ENCODE measurements at places on chromosomes 7 and 10. TPM values are rescaled to one million over a fixed set of nuclear protein-coding genes. Genes with fewer than 3 reads are reported as not detected.

- H3K27me3 ChIP-seq: peaks cover 40% of the 10 kb centered on the region
- H3K4me1 ChIP-seq: no peaks in the 10 kb centered on the region
- no peaks in the 10 kb centered on the region for H3K36me3 ChIP-seq
- no peak for DNase-seq
- H3K4me3 ChIP-seq: no peak overlapping the region
Measured at GRCh38 chr10:122083478-122084025, 94.6 kb downstream of the TACC2 start.

- no peak within 1 kb of the TSS for H3K4me3 ChIP-seq
- no peak within 1 kb of the TSS for H3K27ac ChIP-seq
- H3K36me3 ChIP-seq: no peaks in the 10 kb centered on the region
- peaks cover 23% of the 10 kb centered on the region for H3K4me1 ChIP-seq
- H3K27me3 ChIP-seq: peaks cover 72% of the 10 kb centered on the region
Measured at GRCh38 chr10:123135415-123136141, at the start of gene HMX3. Gene HMX3 (plus strand): TSS chr10:123135970. CDS start chr10:123136051, 81 bp downstream.

DNA sequence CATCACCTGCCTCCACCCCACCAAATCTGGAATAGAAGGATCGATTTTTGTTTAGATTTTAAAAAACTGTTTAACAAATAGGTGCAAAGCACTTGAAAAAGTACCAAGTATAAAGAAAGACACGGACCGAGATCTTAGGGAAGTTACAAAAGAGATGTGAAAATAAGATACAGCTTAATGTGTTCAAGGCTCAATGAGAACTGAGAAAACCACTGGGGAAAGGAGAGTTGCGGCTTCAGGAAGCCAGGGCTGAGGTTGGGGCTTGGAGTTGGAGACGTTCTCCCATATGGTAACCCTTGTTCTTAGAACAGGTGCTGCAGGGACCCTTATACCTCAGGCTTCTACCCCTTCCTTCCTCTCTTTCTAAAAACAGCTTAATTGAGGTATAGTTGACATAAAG is 140.2 kb downstream of the FANK1 start:
- no peak overlapping the region for H3K27ac ChIP-seq
- peaks cover 15% of the 10 kb centered on the region for H3K36me3 ChIP-seq
- no peaks in the 10 kb centered on the region for H3K4me1 ChIP-seq
- H3K27me3 ChIP-seq: no peaks in the 10 kb centered on the region
- no peak for DNase-seq

- no peaks in the 10 kb centered on the region for H3K36me3 ChIP-seq
- no peaks in the 10 kb centered on the region for H3K27me3 ChIP-seq
- no peak for DNase-seq
- H3K4me1 ChIP-seq: peaks cover 47% of the 10 kb centered on the region
Measured at GRCh38 chr7:128710481-128710880, 28.7 kb upstream of the CALU start.

DNA sequence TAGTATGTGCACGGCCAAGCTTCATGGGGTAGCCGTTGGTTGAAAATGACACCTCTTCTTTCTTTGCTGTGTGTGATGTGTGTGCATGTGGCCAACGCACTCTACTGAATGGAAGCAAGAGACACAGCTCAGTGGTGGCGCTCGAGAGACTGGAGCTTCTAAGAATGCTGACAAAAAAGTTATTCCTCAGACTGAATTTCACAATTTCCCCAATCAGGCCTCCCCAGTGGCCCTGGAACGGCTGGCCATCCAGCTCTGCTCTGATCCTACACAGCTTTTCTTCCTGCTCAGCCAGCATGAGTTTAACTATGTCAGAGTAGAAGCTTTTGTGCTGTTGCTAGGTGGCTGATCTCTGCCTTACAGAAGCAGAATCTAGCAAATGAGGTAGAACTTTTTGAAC is 186.7 kb upstream of the PLXDC2 start:
- no peak for DNase-seq
- no peak overlapping the region for H3K27ac ChIP-seq
- H3K4me1 ChIP-seq: peaks cover 14% of the 10 kb centered on the region
- no peak overlapping the region for H3K4me3 ChIP-seq
- H3K27me3 ChIP-seq: no peaks in the 10 kb centered on the region

GRCh38 chr7:105721571-105722104 is 140.3 kb upstream of the EFCAB10 start:
- no peaks in the 10 kb centered on the region for H3K27me3 ChIP-seq
- H3K4me1 ChIP-seq: peaks cover 6% of the 10 kb centered on the region
- no peak overlapping the region for H3K4me3 ChIP-seq

- H3K27me3 ChIP-seq: peaks cover 34% of the 10 kb centered on the region
- H3K4me3 ChIP-seq: no peak overlapping the region
- no peak overlapping the region for H3K27ac ChIP-seq
- no peak for DNase-seq
- no peaks in the 10 kb centered on the region for H3K4me1 ChIP-seq
- H3K36me3 ChIP-seq: no peaks in the 10 kb centered on the region
Measured at GRCh38 chr10:97937928-97938327, 88.3 kb downstream of the GOLGA7B start.

DNA sequence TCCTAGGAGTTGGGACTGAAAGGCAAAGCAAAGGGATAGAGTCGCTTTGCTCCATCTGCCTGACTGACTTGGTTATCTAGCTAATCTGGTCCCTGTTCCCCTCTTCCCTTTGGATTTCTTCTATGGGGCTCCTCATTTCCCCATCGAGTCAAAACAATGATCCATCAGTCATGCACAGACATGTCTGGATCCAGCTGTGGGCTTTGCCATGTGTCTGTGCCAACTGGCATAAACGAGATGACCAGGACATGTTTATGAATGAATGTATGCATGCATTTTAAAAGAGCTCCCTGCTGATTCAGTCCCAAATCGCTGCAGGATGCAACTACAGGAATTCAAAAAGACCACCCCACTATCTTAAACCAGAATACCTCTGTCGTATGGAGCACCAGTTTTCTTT is 122.0 kb downstream of the ARL4A start:
- no peak overlapping the region for H3K4me3 ChIP-seq
- H3K4me1 ChIP-seq: no peaks in the 10 kb centered on the region
- no peak for DNase-seq
- peaks cover 2% of the 10 kb centered on the region for H3K27me3 ChIP-seq
- no peak overlapping the region for H3K27ac ChIP-seq
- no peaks in the 10 kb centered on the region for H3K36me3 ChIP-seq

GRCh38 chr7:137871170-137871915 is 24.6 kb upstream of the DGKI start:
- H3K36me3 ChIP-seq: peaks cover 61% of the 10 kb centered on the region
- H3K27me3 ChIP-seq: peaks cover 3% of the 10 kb centered on the region
- H3K4me3 ChIP-seq: no peak overlapping the region

GRCh38 chr7:5603241-5604140 is 178.0 kb downstream of the RNF216 start:
- peaks cover 6% of the 10 kb centered on the region for H3K27me3 ChIP-seq
- peaks cover 5% of the 10 kb centered on the region for H3K36me3 ChIP-seq
- no peak for DNase-seq

HOXA7 gene
- 6.3 TPM for total RNA-seq

GPR37 gene
- total RNA-seq: not detected

OGA gene
- 56.7 TPM for total RNA-seq

Measured in HFFc6 (cell line).